A549 treated with GW870086 at 1 μM for 4 hours (cell line): ENCODE measurements at places on chromosomes 16 and 17. TPM values are rescaled to one million over a fixed set of nuclear protein-coding genes. Genes with fewer than 3 reads are reported as not detected.

The TEX14 gene
- 0.12 to 0.47 TPM (median 0.29 TPM) in 5 replicates for total RNA-seq

The RANGRF gene
- 39.8 to 50.9 TPM (median 44.1 TPM) in 5 replicates for total RNA-seq

The CCL5 gene
- total RNA-seq, result 0.61 to 1.8 TPM (median 1.2 TPM) in 5 replicates

The SHBG gene
- 0.29 to 1.1 TPM (median 0.42 TPM) in 5 replicates for total RNA-seq

The ABCC6 gene
- 0.41 to 1.1 TPM (median 1.0 TPM) in 5 replicates for total RNA-seq

The MRPS34 gene
- 165 to 272 TPM (median 249 TPM) in 5 replicates for total RNA-seq

The NEUROD2 gene
- not detected in 5 replicates for total RNA-seq

The ETV4 gene
- total RNA-seq, result 50.0 to 61.0 TPM (median 58.0 TPM) in 5 replicates

The G6PC1 gene
- total RNA-seq, result not detected in 5 replicates

The PRAC2 gene
- not detected in 5 replicates for total RNA-seq

The ARL16 gene
- 47.7 to 57.9 TPM (median 50.2 TPM) in 5 replicates for total RNA-seq

The IL21R gene
- 0.05 to 0.08 TPM (median 0.07 TPM) in 3 of 5 replicates, not detected in the others for total RNA-seq

The VMO1 gene
- 0.78 to 1.4 TPM (median 0.85 TPM) in 5 replicates for total RNA-seq

The CDK5R1 gene
- total RNA-seq, result 4.4 to 5.0 TPM (median 4.7 TPM) in 5 replicates

The PLA2G15 gene
- 14.1 to 17.4 TPM (median 15.6 TPM) in 5 replicates for total RNA-seq

The CCDC154 gene
- 0.05 to 0.47 TPM (median 0.26 TPM) in 4 of 5 replicates, not detected in the other for total RNA-seq

The KRTAP9-4 gene
- not detected in 5 replicates for total RNA-seq

The CCL15 gene
- total RNA-seq, result not detected in 5 replicates

The CDH3 gene
- 0.17 to 0.31 TPM (median 0.22 TPM) in 5 replicates for total RNA-seq

The KRTAP4-4 gene
- not detected in 5 replicates for total RNA-seq

The GINS3 gene
- total RNA-seq, result 23.3 to 25.3 TPM (median 24.0 TPM) in 5 replicates

The PHKG2 gene
- total RNA-seq, result 23.5 to 29.4 TPM (median 28.8 TPM) in 5 replicates

The ANKRD40CL gene
- total RNA-seq, result not detected in 5 replicates

The IFI35 gene
- 18.2 to 21.6 TPM (median 18.9 TPM) in 5 replicates for total RNA-seq

The CEMP1 gene
- 0.12 TPM in 1 of 5 replicates, not detected in the others for total RNA-seq

The GAST gene
- 0.42 TPM in 1 of 5 replicates, not detected in the others for total RNA-seq

The RHOT2 gene
- 64.2 to 101 TPM (median 94.6 TPM) in 5 replicates for total RNA-seq

The KRT33A gene
- total RNA-seq, result not detected in 5 replicates

The PNMT gene
- total RNA-seq, result 0.20 to 0.23 TPM in 2 of 5 replicates, not detected in the others
